AG04450 (cell line): ENCODE measurements at places on chromosomes 16 and 17.

- peak; percentile 30 for DNase-seq
Observed at GRCh38 chr16:47377154-47377553, 83.7 kb downstream of the ITFG1 start.

DNA sequence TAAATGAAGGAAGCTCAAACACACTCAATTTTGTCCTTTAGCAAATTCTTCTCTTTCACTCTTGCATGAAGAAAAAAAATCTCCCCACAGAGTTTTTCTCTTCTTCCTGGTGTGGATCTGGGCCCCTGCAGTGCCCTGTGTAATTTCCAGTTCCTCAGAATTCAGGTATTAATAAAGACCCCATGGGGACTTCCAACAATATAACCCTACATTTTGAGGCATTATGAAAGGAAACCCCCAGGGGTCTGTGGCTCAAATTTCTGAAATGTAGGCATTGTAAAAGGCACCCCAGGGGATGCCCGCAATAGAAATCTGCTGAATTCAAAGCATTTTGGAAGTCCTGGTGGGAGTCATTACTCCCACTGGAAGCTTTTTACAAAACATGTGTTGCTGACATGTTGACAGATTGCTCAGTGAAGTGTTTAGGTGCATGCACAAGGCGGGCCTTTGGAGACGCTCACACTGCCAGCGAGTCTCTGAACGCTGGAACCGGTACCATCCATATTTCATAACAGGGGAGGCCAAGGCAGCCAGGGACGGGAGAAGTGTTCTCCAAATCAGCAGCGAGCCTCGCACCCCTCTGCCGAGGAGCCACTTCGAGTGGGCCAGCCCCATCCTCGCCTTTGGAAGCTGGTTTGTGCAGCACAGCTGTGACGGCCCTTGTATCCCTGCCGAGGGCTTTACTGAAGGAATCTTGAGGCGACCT is 154.0 kb downstream of the ZNF423 start:
- no peak for DNase-seq

DNA sequence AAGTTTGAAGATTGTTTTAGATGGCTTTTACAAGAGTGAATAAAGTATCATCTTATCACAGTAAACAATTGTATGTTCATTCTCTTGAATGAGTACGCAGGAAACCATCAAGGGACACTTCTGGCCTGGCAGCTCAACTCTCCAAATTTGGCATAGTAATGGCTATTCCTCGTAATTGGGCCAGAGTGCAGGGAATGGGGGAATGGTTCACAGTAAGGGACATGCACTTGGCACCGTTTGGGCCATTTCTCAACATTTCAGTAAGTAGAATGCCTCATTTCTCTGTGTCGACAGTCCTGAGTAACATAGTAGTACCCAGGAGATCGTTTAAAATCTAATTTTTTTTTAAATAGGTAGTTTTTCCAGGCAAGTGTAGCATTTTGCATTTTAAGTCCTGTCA is 309.6 kb downstream of the KCNJ2 start:
- no peak for DNase-seq

- no peak for DNase-seq
Observed at GRCh38 chr17:3990386-3991127, 26.3 kb upstream of the ATP2A3 start.

GRCh38 chr16:17467923-17468540 is 2.7 kb downstream of the XYLT1 start:
- peak; percentile 32 for DNase-seq

DNA sequence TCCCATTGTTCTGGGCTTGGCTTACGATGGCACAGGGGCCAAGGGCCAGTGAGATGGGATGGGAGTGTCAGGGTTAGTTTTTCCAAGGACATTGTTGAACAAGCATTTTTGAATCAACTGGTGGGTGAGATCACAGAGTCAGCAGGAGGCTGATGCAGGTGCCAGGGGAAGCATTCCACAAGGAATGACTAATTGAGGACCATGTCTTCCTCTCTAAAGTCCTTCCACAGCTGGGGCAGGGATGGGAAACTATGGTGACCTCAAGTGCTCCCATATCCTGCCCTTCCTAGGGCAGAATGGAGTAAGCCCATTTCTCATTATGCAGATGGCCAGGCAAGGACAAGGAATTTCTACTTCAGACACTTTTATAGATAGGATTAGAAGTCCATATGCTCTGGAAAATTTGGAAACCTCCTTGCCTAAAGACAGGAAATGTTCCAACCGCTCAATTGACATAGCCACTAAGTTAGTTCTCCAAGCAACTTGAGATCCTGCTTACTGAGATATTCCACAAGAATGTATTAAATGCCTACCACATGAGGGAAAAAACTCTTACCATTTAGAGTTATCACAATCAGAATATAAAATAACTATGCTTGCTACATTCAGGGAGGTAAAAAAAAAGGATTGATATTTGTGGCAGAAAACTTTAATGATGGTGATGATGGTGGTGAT is 21.2 kb upstream of the ENGASE start:
- DNase-seq, result no peak

DNA sequence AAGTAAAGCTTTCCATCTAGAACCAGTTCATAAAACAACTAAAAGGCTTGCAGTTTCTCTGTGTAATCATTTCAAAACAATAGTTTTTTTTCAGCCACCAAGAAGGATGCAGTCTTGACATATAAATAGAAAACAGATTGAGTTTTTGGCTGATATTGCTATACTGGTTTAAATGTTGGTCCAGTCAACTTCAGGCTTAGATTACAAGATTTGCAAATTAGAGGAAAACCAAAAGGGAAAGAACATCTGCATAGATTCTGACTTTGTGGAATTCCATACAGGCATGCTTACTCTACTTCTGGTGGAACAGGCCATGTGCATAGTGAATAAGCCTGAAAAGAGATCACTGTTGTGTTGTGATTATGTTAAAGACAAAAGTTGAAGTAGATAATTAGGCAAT is 150.3 kb downstream of the BCAS3 start:
- DNase-seq, result no peak

GRCh38 chr16:13068912-13069583 is 167.7 kb downstream of the SHISA9 start:
- DNase-seq, result no peak

DNA sequence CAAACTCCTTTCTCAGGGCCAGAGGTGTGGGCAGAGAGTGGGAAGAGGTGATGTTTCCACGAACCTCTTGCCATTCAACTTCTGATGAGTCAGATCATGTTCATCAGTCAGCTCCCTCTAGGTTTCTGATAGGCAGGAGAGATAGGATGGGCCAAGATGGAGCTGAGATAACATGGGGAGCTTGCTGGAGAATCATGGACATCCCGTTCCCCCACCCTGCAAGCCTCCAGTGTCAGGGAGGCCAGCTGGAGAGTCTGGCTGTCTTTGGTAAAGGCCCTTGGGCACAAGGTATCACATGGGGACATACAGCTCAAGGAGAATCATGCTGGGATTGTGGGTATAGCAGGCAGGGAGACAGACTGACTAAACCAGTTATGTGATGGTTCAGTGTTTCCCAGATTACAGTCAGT is 136.0 kb upstream of the IRX3 start:
- no peak for DNase-seq

GRCh38 chr16:85084841-85085510 is 27.3 kb downstream of the CIBAR2 start:
- no peak for DNase-seq
